ENCODE measurements at places on chromosomes 1 and 21.

DNA sequence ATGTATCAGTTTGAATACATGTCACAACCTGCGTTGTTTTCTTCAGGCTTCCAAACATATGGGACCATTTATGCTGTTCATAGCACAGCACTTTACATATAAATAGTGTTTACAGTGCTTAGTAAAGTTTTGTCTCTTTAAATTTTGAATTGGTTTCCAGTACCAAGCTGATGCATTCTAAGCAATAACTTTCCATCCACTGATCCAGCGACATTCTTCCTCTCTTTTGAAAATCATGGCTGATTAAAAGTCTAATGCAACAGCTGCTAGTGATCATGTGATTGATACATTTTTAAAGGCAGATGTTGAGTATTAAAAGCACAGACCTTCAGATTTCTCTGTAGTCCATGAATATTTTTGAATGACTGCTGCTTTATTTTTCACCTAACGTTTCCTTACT, 154.9 kb downstream of the PTPRC start:
- DNase-seq, result no peak

DNA sequence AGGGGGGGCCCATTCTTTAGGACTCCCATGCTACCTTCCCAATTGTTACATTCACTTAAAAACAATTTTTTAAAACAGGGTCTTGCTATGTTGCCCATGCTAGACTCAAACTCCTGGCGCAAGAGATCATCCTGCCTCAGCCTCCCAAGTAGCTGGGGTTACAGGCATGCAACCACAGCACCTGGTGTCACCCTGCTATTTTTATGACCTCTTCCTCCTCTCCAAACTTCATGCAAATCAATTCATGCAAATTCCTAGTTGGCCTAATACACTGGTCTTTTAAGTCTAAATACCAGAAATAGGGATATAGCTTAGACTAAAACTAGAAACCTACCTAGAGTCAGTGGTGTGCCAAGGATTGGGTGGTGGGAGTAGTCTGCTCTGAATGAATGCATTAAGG, 30.1 kb downstream of the CDKN2C start:
- DNase-seq, result no peak

GRCh38 chr1:41616563-41616962, 132.1 kb upstream of the EDN2 start:
- DNase-seq, result no peak

- DNase-seq, result no peak
These were observed 601.7 kb upstream of the CXADR start for GRCh38 chr21:16911166-16911607.

- DNase-seq, result peak; percentile 94
These were observed 3.6 kb upstream of the ZBTB7B start for GRCh38 chr1:154998818-154999570.

DNA sequence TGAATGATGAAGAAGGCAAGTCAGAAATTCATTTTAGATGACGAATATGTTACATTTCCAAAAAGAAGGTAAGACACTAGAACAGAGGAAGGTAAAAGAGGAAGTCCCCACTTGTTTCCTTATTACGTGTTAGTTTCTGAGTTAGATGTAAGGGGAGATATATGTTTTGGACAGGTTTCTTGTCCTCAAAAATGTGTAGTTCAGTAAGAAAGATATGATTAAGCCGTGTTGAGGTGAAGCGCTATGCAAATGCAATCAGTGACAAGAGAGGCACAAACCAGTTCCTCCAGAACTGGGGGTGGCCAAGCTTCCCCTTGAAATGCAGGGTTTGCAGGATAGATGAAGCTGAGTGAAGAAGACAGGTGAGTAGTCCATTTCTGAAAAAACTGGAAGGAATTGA, 293.3 kb upstream of the RUNX1 start:
- peak; percentile 21 for DNase-seq

DNA sequence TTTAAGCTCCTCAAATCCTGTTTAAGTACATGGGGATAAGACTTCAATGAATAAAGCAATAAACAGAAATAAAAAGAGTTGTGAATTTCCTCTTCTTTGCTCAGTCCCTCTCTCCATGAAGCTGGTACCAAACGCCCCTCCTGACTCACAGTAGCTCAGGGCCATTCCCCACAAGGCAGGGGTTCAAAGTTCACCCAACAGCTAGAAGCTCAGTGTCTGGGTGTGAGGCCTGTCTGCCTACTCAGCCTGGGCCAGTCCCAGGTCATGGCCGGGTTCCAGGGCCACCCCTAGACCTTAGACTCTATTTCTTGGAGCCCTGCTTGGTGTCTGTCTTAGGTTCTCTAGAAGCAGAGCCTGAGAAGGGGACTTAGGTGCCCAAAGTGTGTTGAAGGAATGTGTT, 251.5 kb downstream of the GRIK3 start:
- DNase-seq, result no peak

- peak; percentile 99 for DNase-seq
These were observed 4.9 kb downstream of the SH3BGRL3 start for GRCh38 chr1:26284597-26285347.

- DNase-seq, result peak; percentile 80
These were observed 102.5 kb upstream of the TARDBP start for GRCh38 chr1:10909697-10910680.

DNA sequence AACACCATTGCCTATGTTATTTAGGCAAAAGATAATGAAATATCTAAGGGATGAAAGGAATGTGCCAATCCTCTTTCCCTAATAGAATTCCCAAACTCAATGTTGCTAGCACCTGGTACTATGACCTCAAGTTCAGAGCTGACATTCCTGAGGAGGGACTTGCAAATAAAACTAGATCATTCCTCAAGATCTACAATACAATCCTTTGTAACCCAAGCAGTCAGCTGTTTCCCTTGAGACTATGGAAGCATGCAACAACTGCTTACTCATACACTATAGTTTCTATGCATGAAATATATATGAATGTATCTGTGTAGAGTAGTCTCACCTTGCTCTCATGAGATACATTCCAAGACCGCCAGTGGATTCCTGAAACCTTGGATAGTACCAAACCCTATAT, 65.0 kb downstream of the ABL2 start:
- DNase-seq, result no peak

GRCh38 chr1:163709636-163710035, 387.9 kb downstream of the NUF2 start:
- no peak for DNase-seq

All from NB4 (cell line).